Amniotic epithelial cell (primary cell): ENCODE measurements at places on chromosomes 5 and 9.

- no peak for DNase-seq
Measured at GRCh38 chr5:1105350-1106265, 6.3 kb downstream of the SLC12A7 start.

DNA sequence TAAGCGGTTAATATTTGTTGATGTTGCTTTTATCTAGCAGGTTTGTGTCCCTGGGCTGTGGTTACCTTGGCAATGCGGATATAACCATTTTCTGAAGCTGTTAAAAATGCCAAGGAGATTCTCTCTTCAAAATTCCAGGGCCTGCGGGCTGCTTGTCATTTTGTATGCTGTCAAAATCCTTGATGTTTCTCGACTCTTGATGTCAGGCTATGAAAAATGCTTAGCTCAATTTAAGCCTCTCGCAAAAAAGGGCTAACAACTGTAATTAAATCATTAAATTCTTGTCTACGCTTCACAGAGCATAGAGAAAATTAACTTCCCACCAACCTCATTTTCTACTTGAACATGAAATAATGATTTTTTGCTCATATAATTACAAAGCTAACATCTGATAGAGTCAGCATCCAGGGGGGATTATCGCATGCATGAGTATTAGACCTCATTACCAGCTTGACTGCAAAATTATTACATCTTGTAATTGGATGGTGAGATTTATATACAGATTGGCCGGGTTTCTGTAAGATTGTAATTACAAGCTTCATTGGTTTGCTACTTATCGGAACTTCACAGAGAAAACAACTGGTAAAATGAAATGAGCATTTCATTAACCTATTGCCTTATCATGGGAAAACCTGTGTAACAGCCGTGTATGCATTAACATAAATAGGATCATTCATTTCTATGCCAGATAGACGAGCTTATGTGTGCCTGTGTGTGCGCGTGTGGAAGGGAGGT lies 83.1 kb upstream of the IRX1 start:
- no peak for DNase-seq

- DNase-seq: no peak
Measured at GRCh38 chr5:102700120-102700831, 54.8 kb upstream of the PAM start.

DNA sequence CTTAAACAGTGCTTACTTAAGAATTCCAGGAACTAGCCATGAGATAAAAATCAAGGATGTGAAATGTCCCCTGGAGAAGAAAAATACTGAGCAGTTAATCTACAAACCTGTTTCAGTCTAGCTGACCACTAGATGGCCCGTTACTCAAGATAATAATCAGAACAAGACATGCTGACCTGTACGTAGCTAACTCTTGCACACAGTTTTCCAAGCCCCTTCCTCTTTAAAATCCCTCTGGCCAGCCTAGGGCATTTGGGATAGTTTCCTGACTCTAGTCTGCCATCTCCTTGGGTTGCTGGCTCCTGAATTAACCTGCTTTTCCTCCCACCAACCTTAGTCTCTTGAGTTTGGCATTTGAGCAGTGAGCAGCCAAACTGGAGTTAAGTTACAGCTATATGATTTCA lies 59.2 kb upstream of the TRAF1 start:
- peak; percentile 69 for DNase-seq

- DNase-seq: no peak
Measured at GRCh38 chr9:110089681-110090370, 118.1 kb downstream of the C9orf152 start.

GRCh38 chr5:399296-400281 lies 43.4 kb upstream of the EXOC3 start:
- peak; percentile 68 for DNase-seq

GRCh38 chr5:107274571-107274970 lies 396.2 kb downstream of the EFNA5 start:
- DNase-seq: no peak

- no peak for DNase-seq
Measured at GRCh38 chr5:16579142-16579847, 37.5 kb downstream of the RETREG1 start.
